OCI-LY7 (cell line): ENCODE measurements at places on chromosomes 4 and X. TPM values are rescaled to one million over a fixed set of nuclear protein-coding genes. Genes with fewer than 3 reads are reported as not detected.

- no peak for DNase-seq
Observed at GRCh38 chrX:123807835-123808416, 51.9 kb upstream of the XIAP start.

DNA sequence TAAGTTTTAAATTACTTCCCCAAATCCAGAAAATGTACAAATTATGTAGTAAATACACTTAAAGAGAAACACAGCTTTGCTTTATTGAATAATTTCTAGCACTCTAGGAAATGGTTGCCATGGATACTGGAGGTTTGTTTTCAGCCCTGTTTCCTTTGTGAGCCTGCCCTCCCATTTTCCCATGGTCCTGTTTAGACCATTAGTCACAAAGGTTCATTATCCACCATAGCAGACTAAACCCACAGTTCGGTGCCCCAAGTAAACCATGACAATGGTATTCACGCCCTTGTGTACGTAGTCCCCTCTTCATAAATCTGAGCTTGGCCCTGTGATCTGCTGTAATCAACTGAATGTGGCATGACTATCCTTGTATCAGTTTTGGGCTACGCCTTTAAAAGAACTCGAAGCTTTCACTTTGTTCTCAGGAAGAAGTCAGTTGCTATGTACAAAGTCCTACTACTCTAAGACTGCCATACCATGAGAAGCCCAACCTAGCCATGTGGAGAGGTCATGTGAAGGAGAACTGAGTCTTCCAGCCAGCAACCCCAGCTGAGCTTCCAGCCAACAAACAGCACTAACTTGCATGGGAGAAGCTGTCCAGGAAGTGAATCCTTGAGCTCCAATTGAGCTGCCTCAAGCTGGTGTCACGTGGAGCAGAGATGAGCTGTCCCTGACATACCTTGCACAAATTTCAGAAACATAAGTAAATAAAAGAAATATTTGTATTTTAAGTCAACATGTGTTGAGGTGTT lies 300.4 kb downstream of the LDB2 start:
- no peak for DNase-seq

- no peak for DNase-seq
Observed at GRCh38 chr4:146490106-146490505, 31.6 kb downstream of the SLC10A7 start.

- DNase-seq = no peak
Observed at GRCh38 chr4:52939325-52939724, 77.2 kb downstream of the RASL11B start.

DNA sequence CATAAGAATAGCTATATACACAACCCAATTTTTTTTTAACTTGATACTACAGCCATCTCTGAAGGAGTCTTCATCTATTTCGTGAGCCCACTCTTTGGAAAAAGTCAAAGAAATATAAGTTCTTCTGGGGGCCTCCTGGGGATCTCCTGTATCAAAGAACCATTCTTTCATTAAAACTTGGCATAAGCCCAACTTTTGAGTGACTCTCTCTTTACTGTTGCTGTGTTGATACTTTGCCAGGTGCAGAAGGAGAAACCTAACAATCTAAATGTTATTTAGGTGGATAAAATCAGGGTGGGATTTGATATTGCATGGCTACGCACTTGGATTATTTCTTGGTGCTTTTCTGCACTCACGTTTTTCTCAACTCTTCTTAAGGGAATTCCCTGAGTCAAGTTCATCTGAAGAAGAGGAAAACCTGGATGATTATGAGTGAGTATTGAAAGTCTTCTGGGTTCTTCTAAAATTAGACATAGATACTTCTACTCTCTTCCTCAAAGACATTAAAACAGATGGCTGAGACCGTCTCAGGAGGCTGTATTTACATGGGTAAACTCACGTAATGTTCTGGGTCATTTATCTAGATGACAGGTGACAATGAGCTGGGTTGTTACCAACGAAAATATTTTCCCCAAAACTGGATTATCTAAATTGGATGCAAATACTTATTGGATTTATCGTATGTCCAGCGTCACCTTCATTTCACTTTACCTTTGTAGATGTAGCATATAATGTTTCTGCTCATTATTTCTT lies 25.2 kb downstream of the BMX start:
- DNase-seq = no peak

GRCh38 chr4:122346036-122346435 lies 32.8 kb upstream of the ADAD1 start:
- no peak for DNase-seq

- DNase-seq = no peak
Observed at GRCh38 chr4:15226203-15226602, 201.6 kb upstream of the C1QTNF7 start.

- no peak for DNase-seq
Observed at GRCh38 chr4:28723371-28723770, 1862.7 kb downstream of the STIM2 start.

GRCh38 chrX:70664726-70665125 lies 220.1 kb downstream of the DLG3 start:
- DNase-seq = peak; percentile 11

DNA sequence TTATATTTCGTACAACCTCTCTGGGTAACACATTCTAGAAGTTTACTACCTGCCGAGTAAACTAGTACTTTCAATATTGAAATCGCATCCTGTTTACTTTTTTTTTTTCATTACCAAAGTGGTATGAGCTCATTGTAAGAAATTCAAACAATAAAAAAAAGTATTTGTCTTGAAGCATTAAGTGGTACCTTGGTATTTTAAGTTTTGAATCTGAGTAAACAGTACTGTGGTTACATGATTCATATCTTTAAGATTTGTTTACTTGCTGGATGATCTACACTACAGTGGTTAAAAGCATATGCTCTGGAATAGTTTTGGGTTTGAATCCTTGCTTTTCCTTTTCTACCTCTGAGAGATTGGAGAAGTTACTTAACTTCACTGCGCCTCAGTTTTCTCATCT lies 3.8 kb upstream of the MMGT1 start:
- no peak for DNase-seq

- DNase-seq = no peak
Observed at GRCh38 chr4:186743261-186743660, 19.6 kb upstream of the FAT1 start.

DNA sequence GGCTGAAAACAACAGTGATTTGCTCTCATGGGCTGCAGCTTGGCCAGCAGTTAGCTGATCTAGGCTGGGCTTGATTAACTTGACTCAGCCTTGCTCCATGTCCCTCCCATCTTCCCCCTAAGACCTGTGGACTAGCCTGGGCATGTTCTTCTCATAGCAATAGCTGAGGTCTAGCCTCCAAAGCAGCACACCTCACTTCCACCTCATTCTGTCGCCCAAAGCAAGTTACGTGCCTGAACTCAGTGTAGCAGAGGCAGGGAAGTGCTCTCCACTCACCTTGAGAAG lies 62.2 kb downstream of the EVC start:
- no peak for DNase-seq

GRCh38 chrX:31329298-31329697 lies 257.5 kb upstream of the FTHL17 start:
- DNase-seq = no peak

DNA sequence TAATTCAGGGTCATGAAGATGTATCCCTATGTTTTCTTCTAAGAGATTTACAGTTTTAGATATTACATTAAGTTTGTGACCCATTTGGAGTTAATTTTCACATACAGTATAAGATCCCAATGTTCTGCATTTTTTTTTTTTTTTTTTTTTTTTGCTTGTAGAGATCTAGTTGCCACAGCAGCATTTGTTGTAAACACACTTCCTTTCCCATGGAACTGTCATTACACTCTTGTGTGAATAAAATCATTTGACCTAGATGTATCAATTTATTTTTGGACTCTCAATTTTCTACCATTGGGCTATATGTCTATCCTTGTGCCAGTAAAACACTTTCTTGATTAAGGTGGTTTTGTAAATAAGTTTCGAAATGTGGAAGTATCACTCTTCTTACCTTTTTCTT lies 1107.2 kb downstream of the TECRL start:
- DNase-seq = no peak

DNA sequence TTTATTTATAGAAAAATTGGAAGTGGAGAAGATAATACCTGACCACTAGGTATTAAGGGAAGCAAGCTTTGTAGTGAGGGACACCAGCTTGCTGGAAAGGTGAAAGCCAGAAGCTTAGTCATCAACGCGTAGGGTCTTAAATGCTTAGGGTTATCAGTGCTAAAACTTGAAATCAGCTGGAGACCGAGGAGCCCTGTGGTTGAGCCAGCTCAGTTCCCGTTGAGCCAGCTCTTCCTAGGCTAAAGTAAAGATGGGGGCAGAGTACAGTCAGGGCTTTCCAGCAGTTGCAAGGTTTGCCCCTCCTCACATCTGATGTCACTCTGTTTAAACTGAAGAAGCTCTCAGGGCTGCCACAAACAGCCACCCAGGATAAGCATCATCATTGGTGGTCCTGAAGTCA lies 240.7 kb downstream of the DCLK2 start:
- DNase-seq = no peak

DNA sequence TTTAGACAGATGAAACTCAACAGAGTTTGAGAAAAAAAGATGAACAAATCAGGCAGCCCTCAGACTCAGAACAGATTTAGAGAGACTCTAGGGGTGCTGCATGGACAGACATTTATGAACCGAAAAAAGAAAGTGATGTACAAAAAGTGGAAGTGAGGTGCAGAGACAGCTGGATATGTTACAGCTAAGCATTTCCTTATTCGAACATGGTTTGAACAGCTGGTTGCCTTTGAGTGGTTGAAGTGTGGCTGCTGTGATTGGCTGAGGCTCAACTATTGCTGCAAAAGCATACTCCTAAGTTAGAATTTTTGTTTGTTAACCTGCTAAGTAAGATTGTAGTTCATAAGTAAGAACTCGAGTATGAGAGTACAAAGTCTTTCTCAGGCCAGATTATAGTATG lies 331.5 kb upstream of the PABPC4L start:
- no peak for DNase-seq

DNA sequence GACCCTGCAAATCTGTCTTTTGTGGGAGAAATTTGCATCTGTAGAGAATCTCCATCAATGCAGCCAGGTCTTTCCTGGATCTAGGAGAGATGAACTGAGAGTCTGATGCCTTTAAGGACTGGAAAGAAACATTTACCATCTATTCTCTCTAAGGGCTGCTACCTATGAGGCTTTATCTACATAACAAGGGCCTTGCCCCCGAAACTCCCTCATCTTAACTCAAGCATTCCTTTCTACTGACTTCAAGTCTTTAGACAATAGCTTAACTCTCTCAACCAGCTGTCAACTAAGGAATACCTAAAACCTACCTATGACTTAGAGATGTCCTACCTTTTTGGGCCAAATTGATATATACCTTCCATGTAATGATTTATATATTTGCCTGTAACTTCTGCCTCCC lies 32.1 kb downstream of the MAGEB17 start:
- no peak for DNase-seq

DNA sequence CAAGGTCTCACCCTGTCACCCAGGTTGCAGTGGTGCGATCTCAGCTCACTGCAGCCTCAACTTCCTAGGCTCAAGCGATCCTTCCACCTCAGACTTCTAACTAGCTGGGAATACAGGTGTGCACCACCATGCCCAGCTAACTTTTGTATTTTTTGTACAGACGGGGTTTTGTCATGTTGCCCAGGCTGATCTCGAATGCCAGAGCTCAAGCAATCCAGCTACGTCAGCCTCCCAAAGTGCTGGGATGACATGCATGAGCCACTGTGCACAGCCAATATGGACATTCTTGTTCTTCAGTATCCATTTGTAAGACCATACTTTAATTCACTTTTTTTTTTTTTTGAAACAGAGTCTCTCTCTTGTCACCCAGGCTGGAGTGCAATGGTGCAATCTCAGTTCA lies 3.5 kb upstream of the CCNI start:
- no peak for DNase-seq

DNA sequence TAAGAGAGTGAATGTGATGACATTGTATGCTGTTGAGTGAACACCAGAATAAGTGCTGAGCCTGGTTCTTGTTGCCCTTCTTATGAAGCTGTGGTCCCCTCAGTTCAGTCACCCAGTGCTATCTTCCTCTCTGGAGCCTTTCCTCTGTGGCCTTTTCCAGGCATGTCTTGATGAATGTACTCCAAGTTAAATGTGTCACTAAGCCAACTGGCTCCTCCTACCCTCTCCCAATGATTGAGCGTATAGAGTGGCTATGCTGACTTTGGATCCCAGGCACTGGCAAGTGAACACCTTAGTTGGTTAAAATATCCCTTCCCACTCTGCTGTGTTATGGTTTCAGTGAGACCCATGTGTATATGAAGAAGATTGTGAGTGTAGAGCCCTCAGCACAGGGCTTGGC lies 134.1 kb upstream of the MAMLD1 start:
- no peak for DNase-seq

DNA sequence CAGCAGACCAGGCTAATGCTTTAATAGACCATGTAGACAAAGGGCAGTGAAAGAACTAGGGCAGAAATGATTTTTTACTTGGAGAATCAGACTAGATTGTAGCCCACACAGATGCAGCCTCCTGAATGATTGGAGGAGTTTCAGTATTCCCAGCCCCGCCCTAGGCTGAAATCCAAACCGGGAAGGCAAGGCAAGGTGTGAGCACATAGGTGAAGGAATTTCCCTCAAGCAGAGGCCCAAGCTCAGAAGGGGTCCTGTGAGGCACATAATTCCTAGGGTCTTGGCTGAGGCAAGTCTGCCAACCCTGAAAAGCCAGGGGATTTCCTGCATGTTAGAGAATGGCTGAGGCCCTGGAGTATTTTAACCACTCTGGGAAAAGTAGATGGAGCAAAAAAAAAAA lies 56.4 kb upstream of the PAK3 start:
- DNase-seq = no peak

GRCh38 chrX:68588602-68589371 lies 58.7 kb upstream of the STARD8 start:
- DNase-seq = no peak

- no peak for DNase-seq
Observed at GRCh38 chr4:38328989-38329729, 334.8 kb upstream of the KLF3 start.

- no peak for DNase-seq
Observed at GRCh38 chr4:179582164-179582905, 2140.1 kb upstream of the AGA start.

DNA sequence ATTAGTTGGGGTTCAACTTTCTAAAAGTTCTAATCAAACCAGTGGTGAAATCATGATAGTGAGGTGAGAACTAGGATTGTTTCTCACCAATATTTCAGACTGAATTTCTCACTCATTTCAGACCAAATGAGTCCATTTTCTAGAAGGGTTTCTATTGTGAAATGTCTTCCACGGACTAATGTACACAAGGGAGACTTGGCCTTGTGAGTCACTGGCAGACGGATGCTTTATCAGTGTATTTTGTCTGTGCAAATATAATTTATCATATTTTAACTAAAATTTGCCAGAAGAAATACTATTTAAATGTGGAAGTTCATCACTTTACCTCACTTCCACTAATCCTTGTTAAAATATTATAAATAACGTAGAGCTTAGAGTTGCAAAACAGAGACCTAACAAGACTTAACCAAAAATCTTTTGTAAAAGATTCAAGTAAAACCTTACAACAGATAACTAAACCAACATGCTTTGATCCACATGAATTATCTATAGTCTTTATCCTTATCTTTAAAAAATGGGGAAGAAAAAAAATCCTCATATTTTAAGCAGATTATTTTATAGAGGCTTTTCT lies 506.0 kb upstream of the FAM241A start:
- DNase-seq = no peak

Gene ASMT
- not detected in 2 replicates for total RNA-seq

Gene ODAPH
- 0.40 TPM in 1 of 2 replicates, not detected in the other for total RNA-seq

Gene MBNL3
- 73.9 and 86.6 TPM in 2 replicates for total RNA-seq

Gene NEUROG2
- not detected in 2 replicates for total RNA-seq

Gene TCEAL6
- not detected in 2 replicates for total RNA-seq

Gene TMPRSS11D
- total RNA-seq = not detected in 2 replicates

Gene SYTL5
- total RNA-seq = not detected in 2 replicates

Gene CXCL5
- not detected in 2 replicates for total RNA-seq

Gene SORCS2
- not detected in 2 replicates for total RNA-seq

Gene S100P
- not detected in 2 replicates for total RNA-seq

Gene GLOD5
- not detected in 2 replicates for total RNA-seq
